ENCODE measurements at places on chromosomes 5 and 9.

GRCh38 chr9:79655551-79655950 lies 83.8 kb downstream of the TLE4 start:
- DNase-seq = no peak

- DNase-seq = no peak
Measured at GRCh38 chr5:66655395-66656324, 59.5 kb downstream of the MAST4 start.

DNA sequence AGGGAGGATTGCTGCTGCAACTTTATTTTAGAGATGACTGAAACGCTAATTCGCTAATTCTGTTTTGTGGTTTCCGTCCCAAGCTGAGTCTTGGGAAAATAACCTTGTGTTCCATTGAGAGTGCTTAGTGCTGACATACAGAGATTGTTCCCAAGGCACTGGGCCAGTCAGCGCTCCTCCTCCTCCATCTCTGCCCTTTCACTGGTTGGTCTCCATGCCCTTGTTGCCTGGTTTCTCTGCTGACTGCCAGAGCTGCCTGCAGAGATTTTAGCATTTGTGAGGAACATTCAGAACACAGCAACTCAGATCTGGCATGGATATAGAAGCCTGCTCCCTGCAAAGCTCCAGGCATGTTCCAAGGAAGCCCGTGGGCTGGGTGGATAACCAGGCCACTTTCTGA lies 126.0 kb upstream of the IRX2 start:
- no peak for DNase-seq

GRCh38 chr5:124524552-124525232 lies 221.7 kb downstream of the ZNF608 start:
- DNase-seq = no peak

GRCh38 chr9:1718836-1719235 lies 296.3 kb upstream of the SMARCA2 start:
- no peak for DNase-seq

GRCh38 chr9:27766073-27766835 lies 193.0 kb upstream of the C9orf72 start:
- DNase-seq = no peak

DNA sequence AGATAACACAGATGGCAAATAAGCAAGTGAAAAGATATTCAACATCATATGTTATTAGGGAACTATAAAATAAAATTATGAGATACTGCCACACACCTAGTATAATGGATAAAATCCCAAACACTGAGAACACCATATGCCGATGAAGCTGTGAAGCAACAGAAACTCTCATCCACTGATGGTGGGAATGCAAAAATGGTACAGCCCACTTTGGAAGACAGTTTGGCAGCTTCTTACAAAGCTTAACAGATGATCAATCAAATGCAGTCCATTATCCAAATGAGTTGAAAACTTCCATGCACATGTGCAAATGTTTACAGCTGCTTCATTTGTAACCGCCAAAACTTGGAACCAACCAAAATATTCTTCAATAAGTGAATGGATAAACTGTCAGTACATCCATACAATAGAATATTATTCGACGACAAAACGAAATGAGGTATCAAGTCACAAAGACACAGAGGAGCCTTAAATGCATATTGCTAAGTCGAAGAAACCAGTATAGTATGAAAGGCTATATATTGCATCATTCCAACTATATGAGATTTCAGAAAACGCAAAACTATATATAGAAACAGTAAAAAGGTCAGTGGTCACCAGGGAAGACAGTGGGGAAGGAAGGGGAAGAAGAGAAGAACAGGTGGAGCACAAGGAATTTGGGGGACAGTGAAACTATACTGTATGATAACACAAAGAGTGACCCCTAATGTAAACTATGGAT lies 14.9 kb downstream of the PFDN1 start:
- no peak for DNase-seq

DNA sequence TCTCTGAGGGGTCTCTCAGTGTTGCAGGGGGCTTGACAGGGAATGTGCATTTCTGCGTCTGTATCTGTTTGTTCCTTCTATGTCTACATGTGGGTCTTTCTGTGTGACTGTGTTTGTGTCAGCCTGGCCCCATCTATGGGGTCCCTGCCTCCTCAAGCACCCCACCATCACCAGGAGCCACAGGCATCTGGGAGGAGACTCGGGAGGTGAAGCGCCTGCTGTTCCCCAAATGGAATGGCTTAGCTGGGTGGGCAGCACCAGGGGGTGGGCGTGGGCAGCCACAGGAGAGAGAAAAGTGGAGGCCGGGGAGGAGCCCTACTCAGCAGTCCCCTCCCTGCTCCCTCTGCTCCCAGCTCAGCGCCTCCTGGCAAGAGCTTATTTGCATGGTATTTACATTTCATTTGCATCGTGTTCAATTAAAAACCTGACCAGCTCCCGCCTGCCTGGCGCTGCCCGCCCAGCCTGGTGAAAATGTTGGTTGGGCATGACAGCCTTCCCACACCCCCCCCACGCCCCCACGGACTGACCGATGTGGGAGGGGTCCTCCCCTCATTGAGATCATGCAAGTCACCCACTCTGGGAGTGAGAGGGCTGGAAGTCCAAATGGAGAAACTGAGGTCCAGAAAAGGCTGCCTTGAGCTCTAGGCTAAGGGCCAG lies 50.5 kb downstream of the CXXC5 start:
- DNase-seq = no peak

GRCh38 chr5:85576666-85577065 lies 1041.1 kb upstream of the COX7C start:
- DNase-seq = no peak

DNA sequence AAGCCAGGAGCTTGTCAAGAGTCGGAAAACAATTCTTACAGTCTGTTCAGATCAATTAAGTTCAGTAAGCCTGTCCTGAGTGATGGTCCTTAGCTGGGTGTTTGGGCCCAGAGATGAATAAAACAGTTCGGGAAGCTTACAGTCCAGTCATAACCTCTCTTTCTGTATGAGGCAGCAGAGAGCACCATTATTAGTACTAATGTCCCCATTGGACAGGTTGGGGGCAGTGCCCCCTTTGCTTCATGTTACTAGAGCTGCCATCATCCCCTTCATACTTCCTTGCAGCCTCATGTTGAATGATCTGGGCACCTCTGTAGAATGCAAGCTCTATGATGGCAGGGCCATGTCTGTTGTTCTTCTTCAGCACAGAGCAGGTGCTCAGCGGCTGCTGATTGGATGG lies 9.8 kb downstream of the DOCK2 start:
- no peak for DNase-seq

GRCh38 chr9:116873937-116874914 lies 187.1 kb downstream of the TRIM32 start:
- no peak for DNase-seq

GRCh38 chr9:89980600-89980999 lies 375.8 kb downstream of the GADD45G start:
- DNase-seq = no peak

DNA sequence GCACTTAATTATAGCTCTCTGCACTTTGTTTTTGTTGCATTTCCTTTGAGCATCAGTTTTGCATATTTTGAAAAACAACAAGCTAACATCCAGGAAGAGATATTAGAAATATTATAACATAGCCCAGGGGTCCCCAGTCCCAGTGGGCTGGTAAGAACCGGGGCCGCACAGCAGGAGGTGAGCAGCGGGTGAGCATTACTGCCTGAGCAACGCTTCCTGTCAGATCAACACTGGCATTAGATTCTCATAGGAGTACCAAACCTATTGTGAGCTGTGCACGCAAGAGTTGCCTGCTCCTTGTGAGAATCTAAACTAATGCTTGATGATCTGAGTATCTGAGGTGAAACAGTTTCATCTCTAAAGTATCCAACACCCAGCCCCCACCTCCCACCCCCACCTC lies 675.9 kb upstream of the ZNF608 start:
- no peak for DNase-seq

DNA sequence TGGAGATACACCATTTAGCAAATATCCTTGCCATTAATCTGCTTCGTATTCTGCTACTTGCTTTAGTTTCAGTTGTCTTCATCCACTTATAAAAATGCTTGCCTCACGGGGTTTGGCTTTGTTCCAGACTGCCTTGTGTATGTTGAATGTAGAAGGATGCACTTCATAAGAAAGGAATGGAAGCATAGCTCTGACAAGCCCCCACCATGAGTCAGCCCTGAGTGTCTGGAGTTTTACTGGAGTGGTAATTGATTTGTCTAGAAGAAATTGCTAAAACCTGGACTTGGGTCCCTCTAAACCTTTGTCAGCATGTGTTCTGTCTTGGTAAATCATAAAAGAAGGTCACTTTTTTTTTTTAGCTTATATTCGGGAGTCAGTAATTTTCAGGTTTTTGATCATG lies 4.6 kb downstream of the TEX48 start:
- DNase-seq = no peak

DNA sequence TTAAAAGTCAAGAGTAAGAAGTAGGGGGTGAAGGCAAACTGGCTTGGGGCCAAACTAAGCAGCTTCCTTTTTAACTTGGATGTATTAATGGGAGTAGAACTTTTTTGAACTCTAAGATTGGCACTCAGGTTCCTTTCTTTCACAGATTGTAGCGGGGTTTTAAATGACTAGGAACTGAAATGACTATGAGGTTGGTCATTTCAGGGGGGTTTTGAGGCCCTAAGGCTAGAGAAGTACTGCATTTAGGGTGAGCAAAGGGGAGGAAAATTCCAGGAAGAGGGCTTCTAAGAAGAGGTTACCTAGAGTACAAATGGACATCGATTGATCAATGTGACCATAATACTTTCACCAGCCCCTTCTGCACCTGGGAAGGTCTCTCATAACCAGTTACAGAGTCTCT lies 381.8 kb downstream of the MLLT3 start:
- DNase-seq = no peak

GRCh38 chr5:131285703-131286399 lies 22.0 kb downstream of the CDC42SE2 start:
- no peak for DNase-seq

DNA sequence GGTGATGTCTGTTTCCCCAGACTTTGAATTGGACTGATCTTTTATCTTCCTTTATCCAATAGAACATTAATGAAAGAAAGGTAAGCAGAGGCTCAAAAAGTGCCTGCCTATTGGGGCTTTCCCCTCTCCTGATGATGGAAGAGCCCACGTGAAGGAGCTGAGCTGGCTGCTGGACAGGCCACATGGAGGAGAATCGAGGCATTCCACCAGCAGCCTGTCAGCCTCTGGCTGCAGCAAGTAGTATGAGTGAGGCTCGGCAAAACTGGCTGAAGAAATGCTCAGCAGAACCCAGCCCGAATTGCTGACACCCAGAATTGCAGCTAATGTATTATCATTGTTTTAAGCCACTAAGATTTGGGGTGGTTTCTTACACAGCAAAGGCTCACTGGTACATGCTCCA lies 66.5 kb upstream of the STC2 start:
- no peak for DNase-seq

DNA sequence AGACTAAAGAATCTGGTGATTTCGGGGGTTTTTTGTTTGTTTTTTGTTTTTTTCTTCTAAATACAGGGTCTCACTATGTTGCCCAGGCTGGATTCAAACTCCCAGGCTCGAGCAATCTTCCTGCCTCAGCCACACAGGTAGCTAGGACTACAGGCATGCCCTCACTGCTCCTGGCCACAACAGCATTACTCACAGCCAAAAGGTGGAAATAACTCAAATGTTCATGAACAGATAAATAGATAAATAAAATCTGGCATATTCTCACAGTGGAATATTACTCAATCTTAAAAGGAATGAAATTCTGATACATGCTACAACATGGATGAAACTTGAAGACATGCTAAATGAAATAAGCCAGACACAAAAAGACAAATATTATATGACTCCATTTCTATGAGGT lies 19.8 kb upstream of the RAD23B start:
- DNase-seq = no peak

- no peak for DNase-seq
Measured at GRCh38 chr5:172427202-172427601, 27.1 kb downstream of the SH3PXD2B start.

DNA sequence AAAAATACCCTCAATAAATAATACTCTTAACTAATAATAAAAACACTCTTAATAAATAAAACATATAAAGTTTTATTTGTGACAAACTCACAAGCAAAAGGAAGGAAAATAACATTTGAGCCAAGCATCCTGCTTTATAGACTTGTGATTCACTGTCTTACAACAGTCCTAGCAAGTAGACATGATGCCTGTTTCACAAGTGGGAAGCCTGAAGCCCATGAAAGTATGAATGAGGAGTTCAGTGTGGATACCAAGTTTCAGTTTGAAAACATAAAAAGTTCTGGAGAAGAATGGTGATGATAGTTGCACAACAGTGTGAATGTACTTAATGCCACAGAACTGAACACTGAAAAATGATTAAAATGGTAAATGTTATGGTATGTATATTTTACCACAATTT lies 10.9 kb downstream of the HABP4 start:
- no peak for DNase-seq

DNA sequence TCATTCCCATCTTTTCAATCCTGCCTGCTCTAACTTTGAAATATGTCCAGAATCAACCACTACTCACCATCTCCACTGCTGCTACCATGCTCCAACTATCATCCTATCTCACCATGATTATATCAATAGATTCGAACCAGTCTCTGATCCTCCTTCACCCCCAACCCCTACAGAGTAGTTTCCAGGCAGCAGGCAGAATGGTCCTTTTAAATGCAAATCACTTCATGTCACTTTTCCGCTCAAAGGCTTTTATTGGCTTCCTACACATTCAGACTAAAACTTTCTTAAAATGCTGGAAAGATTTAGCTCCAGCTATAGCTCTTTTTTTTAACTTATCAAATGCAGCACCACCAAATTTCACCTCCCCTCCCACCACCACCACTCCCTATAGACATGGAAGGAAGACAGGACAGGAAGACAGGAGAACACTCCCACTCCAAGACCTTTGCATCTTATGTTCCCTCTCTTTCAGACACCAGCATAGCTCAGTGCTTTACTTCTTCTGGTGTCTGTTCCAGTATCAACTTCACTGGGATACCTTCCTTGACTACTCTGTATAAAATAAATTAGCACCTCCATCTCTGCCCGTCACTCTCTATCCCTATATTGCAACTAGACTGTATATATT lies 9.9 kb upstream of the PPP2R2B start:
- no peak for DNase-seq

DNA sequence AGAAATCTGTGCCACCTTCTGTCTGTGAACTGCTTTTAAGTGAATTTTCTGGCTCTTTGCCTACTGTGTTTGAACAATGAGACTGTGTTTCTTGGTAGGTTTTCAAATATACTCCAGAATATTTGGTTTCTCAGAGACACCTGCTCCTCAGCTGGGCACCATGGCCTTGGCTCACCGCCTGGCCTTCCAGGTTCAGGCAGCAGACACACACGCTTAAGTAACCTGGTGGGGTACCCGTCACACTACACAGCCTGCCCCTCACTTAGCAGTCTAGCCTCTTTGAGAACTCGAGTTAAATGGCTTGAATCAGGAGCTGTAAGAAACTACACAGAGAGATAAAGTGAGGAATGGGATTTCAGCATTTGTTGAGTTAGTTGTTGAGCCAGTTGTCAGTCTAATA lies 530.5 kb downstream of the MTRR start:
- DNase-seq = no peak

- DNase-seq = no peak
Measured at GRCh38 chr5:131528682-131529081, 106.3 kb downstream of the RAPGEF6 start.
